Glutamatergic neuron (in vitro differentiated cells): ENCODE measurements at places on chromosomes 5 and 9.
A peak's percentile ranks its signal among the peaks of the same experiment; 100 is the strongest.

DNA sequence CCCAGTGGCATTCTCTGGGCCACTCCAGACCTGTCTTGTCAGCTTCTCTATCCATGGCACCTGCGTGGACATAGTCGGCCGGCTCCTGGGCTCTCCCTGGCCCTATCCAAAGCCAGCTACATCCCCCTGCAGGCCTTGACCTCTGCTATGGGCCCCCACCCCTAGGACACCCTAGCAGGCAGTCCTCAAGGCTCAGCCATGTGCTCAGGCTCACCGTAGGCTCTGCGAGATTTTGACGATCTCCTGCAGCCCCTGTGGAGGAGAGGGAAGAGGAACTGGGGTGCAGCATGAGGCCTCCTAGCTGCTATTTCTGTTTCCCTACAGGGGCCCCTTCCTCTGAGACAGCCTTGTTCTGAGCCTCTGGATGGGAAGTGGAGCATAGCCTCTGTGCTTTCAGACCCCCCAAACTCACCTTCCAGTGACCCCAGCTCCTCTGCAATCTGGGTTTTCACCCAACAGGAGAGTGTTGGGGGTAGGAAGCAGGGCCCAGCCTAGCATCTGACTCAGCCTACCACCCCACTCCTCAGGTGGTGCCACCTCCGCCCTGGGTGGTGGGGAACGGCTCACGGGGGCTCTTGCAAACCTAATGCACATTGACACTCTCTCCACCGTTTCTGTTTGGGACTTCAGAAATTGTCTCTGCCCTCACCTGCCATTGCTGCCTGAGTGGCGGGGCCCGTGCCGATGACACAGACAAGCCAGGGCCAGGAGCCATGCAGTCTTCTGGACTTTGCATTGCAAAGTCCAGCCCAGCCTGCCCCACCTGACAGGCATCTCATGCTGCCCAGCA lies 36.7 kb downstream of the HRH2 start:
- no peak overlapping the region for H3K27ac ChIP-seq
- no peaks in the 10 kb centered on the region for H3K36me3 ChIP-seq
- H3K4me1 ChIP-seq = peaks cover 3% of the 10 kb centered on the region
- H3K27me3 ChIP-seq = peaks cover 2% of the 10 kb centered on the region
- DNase-seq = peak; percentile 11

DNA sequence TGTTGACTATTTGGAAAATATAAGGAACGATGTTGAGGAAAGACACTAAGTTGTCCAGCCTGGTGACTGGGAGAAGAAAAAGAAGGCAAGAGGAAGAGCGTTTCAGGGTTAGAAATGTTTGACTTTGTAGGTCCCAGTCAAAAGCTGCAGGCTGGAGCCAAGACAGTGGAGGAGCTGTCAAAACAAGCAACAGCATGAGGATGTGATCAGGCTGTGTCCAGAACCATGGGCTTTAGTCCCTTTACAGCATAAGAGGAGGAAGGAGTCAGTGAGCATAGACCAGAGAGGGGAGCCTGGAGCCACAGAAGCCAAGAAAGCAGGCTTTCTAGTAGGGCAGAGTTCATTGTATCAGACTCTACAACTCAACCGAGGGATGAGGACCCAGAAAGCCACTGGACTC lies 658.5 kb downstream of the BNC2 start:
- H3K36me3 ChIP-seq = peaks cover 4% of the 10 kb centered on the region
- no peak overlapping the region for H3K4me3 ChIP-seq
- H3K4me1 ChIP-seq = peaks cover 5% of the 10 kb centered on the region
- DNase-seq = no peak
- H3K27me3 ChIP-seq = no peaks in the 10 kb centered on the region

DNA sequence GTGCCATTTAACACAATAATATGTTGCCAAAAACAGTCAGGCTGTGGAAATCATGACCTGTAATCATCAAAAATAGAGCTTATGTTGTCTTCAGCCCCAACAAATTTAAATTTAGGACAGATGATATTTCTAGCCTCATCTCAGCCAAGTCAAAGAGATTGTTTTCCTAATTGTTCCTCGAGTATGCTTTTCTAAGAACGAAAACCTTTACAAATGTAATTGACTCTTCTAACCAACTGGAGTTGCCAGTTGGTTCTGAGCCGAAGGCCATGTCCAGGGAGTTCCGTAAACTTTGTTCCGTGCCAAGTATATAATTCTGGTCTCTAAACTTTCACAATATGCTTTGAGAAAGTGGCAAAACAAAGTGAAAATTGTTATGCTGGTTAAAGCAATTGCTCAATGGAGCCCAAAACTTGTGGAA lies 160.8 kb downstream of the CEMIP2 start:
- no peaks in the 10 kb centered on the region for H3K27me3 ChIP-seq
- H3K36me3 ChIP-seq = peaks cover 4% of the 10 kb centered on the region
- H3K4me3 ChIP-seq = no peak overlapping the region
- H3K4me1 ChIP-seq = no peaks in the 10 kb centered on the region

GRCh38 chr5:102778478-102778877 lies 23.4 kb downstream of the PAM start:
- H3K4me3 ChIP-seq = no peak overlapping the region
- H3K4me1 ChIP-seq = peaks cover 10% of the 10 kb centered on the region
- DNase-seq = no peak
- H3K27me3 ChIP-seq = no peaks in the 10 kb centered on the region

GRCh38 chr5:58615972-58616371 lies 33.1 kb downstream of the RAB3C start:
- H3K4me1 ChIP-seq = peaks cover 7% of the 10 kb centered on the region
- no peaks in the 10 kb centered on the region for H3K36me3 ChIP-seq
- no peak overlapping the region for H3K27ac ChIP-seq
- DNase-seq = no peak
- H3K4me3 ChIP-seq = no peak overlapping the region

GRCh38 chr5:8756498-8757084 lies 789.3 kb downstream of the SEMA5A start:
- H3K27ac ChIP-seq = no peak overlapping the region
- DNase-seq = no peak
- peaks cover 2% of the 10 kb centered on the region for H3K27me3 ChIP-seq
- H3K4me3 ChIP-seq = no peak overlapping the region

GRCh38 chr9:105475302-105475701 lies 27.5 kb downstream of the FSD1L start:
- H3K27me3 ChIP-seq = no peaks in the 10 kb centered on the region
- H3K4me3 ChIP-seq = no peak overlapping the region
- H3K4me1 ChIP-seq = no peaks in the 10 kb centered on the region
- no peaks in the 10 kb centered on the region for H3K36me3 ChIP-seq

GRCh38 chr5:16234598-16234997 lies 55.0 kb upstream of the MARCHF11 start:
- no peak for DNase-seq
- no peak overlapping the region for H3K4me3 ChIP-seq
- H3K27me3 ChIP-seq = peaks cover 3% of the 10 kb centered on the region
- H3K4me1 ChIP-seq = no peaks in the 10 kb centered on the region
- H3K27ac ChIP-seq = no peak overlapping the region
- H3K36me3 ChIP-seq = no peaks in the 10 kb centered on the region

GRCh38 chr9:35734096-35734495 lies 1.6 kb downstream of the CREB3 start:
- H3K4me3 ChIP-seq = no peak overlapping the region
- no peak for DNase-seq
- no peaks in the 10 kb centered on the region for H3K36me3 ChIP-seq
- H3K4me1 ChIP-seq = peaks cover 7% of the 10 kb centered on the region
- H3K27ac ChIP-seq = no peak overlapping the region

GRCh38 chr9:104118916-104119315 lies 24.8 kb downstream of the SMC2 start:
- no peaks in the 10 kb centered on the region for H3K27me3 ChIP-seq
- no peak overlapping the region for H3K4me3 ChIP-seq
- H3K4me1 ChIP-seq = no peaks in the 10 kb centered on the region
- DNase-seq = no peak
- H3K27ac ChIP-seq = no peak overlapping the region
